ENCODE measurements at places on chromosomes 1 and 21. TPM values are rescaled to one million over a fixed set of nuclear protein-coding genes. Genes with fewer than 3 reads are reported as not detected.

DNA sequence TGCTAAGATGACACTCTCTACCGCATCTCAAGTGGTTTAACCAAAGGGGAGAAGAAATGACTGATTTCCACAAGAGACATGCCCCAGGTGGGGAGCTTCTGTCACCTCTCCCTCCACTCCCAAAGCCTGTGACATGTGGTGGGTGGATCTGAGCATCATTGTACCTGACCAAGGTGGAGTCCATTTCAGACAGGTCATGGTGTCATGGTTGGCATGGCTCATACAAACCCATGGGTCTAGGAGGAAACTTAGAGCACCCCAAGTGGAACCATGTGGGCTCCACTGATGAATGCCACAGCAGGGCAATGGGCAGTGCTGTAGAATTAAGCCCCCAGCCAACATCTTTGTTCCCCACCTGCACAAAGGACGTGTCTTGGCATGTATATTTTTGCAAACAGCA is 131.5 kb upstream of the EDN2 start:
- no peak for DNase-seq

GRCh38 chr1:175287377-175287776 is 94.8 kb upstream of the KIAA0040 start:
- no peak for DNase-seq

DNA sequence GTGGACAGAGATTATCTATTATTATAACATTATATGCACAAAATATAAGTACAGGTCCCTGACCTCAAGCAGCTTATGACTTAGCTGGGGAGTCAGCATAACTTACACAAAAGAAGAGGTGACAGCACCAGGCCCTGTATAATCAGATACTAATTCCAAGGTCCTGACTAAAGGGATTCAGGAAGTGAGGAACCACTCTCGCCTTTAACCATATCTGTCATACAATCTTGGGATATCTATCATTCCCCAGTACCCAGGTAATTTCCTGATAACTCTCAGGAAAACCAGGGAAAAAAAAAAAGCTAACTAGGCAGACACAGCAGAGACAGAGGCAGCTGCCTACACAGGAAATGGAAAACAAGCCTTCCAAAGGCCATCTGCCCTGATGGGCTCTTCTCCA is 78.5 kb upstream of the CAMK1G start:
- DNase-seq, result no peak

DNA sequence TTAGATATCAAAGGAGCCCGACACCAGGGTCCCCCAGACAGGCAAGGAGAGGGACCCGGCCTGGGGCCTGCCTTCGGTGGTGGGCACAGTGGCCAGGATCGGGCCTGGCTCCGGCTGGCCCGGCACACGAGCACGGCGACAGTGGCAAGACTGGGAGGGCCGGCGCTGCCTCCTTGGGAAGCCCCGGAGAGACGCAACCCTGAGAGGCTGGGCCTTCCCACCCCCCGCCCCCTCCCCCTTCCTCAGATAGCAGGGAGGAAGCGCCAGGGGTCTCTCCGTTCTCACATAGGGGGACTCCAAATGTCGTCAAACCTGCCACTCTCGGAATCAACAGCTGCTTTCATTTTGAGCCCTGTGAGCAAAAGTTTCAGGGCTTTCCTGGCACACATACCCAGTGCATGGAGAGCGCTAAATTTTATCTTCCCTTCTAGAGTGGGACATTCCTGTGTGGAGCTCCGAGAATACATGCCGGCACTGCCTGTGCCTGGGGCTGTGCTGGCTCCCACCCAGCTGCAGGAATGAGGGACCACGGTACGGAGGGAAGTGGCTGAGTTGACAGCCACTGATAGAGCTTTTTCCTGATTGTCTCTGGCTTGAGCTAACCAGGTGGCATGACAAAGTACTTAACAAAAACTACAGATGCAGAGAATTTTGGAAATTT is 62.4 kb downstream of the CD247 start:
- no peak for DNase-seq

DNA sequence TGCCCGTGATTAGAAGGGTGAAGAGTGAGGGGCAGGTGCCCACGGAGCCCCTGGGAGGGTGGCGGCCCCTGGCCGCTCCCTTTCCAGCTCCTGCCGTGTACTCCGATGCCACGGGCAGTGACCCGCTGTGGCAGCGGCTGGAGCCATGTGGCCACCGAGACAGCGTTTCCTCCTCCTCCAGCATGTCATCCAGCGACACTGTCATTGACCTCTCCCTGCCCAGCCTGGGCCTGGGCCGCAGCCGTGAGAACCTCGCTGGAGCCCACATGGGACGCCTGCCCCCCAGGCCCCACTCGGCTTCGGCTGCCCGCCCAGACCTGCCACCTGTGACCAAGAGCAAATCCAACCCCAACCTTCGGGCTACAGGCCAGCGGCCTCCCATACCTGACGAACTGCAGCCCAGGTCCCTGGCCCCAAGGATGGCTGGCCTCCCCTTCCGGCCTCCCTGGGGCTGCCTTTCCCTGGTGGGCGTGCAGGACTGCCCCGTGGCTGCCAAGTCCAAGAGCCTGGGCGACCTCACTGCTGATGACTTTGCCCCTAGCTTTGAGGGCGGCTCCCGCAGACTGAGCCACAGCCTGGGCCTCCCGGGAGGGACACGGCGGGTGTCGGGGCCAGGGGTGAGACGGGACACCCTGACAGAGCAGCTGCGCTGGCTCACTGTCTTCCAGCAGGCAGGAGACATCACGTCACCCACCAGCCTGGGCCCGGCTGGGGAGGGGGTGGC is 22.0 kb downstream of the PANK4 start:
- DNase-seq, result no peak

The IL19 gene
- not detected for polyA plus RNA-seq

The RORC gene
- 0.12 TPM for polyA plus RNA-seq

The CLDN19 gene
- polyA plus RNA-seq, result 0.06 TPM

The CD2 gene
- polyA plus RNA-seq, result not detected

All from keratinocyte (primary cell).